ENCODE measurements at places on chromosomes 4 and X.

DNA sequence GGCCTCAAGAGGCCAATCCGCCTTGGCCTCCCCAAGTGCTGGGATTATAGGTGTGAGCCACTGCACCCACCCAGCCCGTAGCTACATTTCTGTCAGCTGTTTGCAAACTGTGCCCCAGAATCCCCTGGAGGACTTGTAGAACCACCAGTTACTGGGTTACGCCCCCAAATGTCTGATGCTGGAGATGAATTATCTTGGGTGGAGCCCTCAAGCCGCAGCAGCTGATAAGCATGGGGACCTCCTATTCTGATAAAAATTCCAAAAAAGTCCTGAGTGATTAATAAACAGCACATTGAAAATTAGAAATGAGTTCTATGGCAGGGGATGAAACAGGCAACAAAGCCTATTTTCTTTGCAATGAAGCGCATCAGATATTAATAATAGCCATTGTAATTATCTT, 105.0 kb downstream of the PTTG2 start:
- no peak for DNase-seq

GRCh38 chr4:146214238-146214637, at the start of gene REELD1:
Gene REELD1, plus strand, starts transcription at chr4:146214538. Its CDS starts 2,415 bp downstream, at chr4:146216953.
- no peak for DNase-seq

GRCh38 chr4:75598390-75598789, 31.9 kb downstream of the CDKL2 start:
- DNase-seq: no peak

- DNase-seq: no peak
Observed at GRCh38 chrX:118968031-118968430, 6.4 kb upstream of the LONRF3 start.

DNA sequence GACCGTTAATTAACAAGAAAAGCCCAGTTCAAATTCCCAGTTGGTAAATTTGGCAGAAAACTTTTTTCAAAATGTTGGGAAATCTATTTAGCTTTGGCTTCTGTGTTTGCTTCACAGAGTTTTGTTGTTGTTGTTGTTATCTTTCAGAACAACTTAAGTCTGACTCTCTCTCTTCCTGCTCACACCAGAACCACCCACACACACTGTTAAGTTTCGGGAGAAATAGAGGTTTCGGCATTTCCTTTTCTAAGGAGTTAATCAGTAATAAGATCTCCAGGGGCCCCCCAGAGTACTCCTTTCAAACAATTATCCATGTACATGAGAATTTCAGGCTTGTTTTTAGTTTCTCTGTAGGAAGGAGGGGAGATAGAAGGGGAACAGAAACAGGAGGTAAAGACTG, 106.2 kb upstream of the PTCHD1 start:
- no peak for DNase-seq

- no peak for DNase-seq
Observed at GRCh38 chrX:70479247-70479921, 34.7 kb downstream of the DLG3 start.

GRCh38 chr4:56665781-56666180, 15.3 kb downstream of the HOPX start:
- DNase-seq: no peak

DNA sequence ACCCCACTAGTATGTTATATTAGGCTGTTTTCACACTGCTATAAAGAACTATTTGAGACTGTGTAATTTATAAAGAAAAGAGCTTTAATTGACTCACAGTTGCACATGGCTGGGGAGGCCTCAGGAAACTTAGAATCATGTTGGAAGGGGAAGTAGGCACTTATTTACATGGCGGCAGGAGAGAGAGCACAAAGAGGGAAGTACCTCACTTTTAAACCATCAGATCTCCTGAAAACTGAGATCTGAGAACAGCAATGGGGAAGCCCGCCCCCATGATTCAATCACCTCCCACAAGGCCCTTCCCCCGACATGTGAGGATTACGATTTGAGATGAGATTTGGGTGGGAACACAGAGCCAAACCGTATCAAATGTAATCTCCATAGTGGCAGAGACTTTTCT, 45.4 kb upstream of the XK start:
- DNase-seq: no peak

- no peak for DNase-seq
Observed at GRCh38 chr4:2925931-2926860, 37.0 kb downstream of the NOP14 start.

GRCh38 chrX:154142386-154142785, 1.7 kb upstream of the OPN1LW start:
- no peak for DNase-seq

- DNase-seq: no peak
Observed at GRCh38 chrX:67654301-67654700, 110.5 kb downstream of the AR start.

DNA sequence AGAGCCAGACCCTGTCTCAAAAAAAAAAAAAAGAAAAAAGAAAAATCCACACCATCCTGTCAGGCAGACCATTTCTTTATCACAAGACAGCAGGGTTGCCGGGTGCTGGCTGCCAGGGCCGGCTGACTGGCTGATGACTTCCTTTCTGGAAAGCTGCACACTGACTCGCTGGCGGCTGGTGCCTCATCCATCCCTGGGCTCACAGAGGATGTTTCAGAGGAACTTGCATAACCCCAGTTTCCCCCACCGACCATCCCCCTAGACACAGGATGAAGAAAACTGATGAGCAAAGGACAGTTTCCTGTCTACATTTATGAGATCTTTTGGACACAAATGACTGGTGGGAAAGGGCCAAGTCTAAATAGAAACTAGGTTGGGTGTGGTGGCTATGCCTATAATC, 14.1 kb downstream of the HPSE start:
- no peak for DNase-seq

Measured in stimulated activated CD4-positive, alpha-beta T cell treated with anti-CD3 and anti-CD28 coated beads, TNF-alpha, amount 100 ng/mL, for 24 hours (primary cell).